Gastrocnemius medialis (tissue), 4 donors: ENCODE measurements at places on chromosomes 3 and 15.

GRCh38 chr3:169272532-169272931 is 391.0 kb downstream of the MECOM start:
- H3K27ac ChIP-seq: no peak overlapping the region
- no peaks in the 10 kb centered on the region for H3K4me1 ChIP-seq
- H3K36me3 ChIP-seq: no peaks in the 10 kb centered on the region
- no peaks in the 10 kb centered on the region for H3K27me3 ChIP-seq
- H3K4me3 ChIP-seq: no peak overlapping the region

GRCh38 chr3:188663839-188664238 is 507.9 kb upstream of the TPRG1 start:
- no peaks in the 10 kb centered on the region for H3K27me3 ChIP-seq
- H3K4me1 ChIP-seq: peaks cover 24% of the 10 kb centered on the region
- no peaks in the 10 kb centered on the region for H3K36me3 ChIP-seq
- H3K27ac ChIP-seq: no peak overlapping the region

DNA sequence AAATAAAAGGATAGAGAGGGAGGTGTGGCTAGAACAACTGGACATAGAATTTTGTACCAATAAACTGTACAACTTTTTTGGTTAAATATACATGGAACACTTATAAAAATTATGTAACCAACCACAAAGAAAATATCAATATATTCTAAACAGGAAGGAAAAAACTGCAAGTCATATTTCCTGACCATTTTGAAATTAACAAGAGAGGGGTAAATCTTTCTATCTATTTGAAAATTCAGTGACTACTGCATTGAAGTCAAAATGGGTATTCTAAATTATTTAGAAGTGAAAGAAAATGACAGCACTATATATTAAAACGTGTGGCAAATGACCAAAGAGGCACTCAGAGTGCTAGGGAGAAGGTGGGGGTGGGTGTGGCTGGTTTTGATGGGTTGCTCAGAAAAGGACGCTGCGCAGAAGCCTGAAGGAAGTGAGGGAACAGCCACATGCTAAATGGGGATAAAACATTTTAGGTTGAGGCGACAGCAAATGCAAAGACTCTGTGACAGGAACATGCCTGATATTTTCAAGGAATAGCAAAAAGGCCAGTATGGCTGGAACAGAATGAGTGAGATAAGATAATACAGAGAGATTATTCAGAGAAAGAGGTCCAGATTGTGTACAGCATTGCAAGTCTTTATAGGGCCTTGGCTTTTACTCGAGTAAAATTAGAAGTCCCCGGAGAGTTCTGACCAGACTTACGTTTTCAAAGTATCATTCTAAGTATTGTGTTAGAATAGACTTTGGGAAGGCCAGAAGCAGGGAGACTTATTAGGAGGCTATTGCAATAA is 41.1 kb downstream of the ERICH6 start:
- H3K4me3 ChIP-seq: no peak overlapping the region
- no peaks in the 10 kb centered on the region for H3K4me1 ChIP-seq

- H3K27me3 ChIP-seq: no peaks in the 10 kb centered on the region
- no peak overlapping the region for H3K4me3 ChIP-seq
- H3K36me3 ChIP-seq: no peaks in the 10 kb centered on the region
- DNase-seq: no peak
Measured at GRCh38 chr15:51577636-51578304, 44.8 kb downstream of the DMXL2 start.

DNA sequence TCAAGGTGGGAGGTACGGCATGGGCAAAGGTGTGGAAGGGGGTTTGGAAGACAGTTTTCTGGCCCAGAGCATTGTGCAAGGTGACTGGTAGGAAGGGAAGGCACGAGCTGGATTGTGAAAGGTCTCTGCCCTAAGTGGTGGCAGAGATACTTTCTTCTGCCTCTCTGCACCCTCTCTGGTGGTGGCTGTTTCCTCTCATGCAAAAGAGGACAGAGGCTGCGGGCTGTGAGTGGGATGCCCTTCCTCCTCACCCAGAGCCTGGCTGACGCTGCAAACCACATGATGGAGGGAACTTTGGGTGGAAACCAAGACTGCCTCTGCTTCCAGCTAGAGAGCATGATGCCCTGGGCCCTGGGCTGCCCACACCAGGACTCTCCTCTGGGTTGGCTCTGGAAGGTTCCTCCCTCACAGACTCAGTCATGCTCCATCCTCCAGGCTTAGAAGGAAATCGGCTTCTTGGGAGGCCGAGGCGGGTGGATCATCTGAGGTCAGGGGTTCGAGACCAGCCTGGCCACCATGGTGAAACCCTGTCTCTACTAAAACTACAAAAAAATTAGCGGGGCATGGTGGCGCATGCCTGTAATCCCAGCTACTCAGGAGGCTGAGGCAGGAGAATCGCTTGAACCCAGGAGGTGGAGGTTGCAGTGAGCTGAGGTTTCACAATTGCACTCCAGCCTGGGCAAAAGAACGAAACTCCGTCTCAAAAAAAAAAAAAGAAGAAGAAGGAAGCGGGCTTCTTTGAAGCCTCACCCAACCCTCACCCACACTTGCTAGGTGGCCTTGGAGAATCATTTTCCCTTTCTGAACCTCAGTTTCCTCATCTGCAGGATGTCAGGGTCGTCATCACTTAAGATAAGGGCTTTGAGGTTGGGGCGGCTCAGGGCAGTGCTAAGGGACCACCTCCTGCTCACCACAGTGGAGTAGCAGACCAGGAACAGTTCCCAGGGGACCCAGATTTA is 8.3 kb downstream of the PSTPIP1 start:
- H3K4me1 ChIP-seq: no peaks in the 10 kb centered on the region
- no peak overlapping the region for H3K4me3 ChIP-seq
- H3K36me3 ChIP-seq: no peaks in the 10 kb centered on the region
- H3K27me3 ChIP-seq: no peaks in the 10 kb centered on the region
- no peak overlapping the region for H3K27ac ChIP-seq

GRCh38 chr3:157354722-157355121 is 81.9 kb upstream of the PTX3 start:
- H3K4me1 ChIP-seq: no peaks in the 10 kb centered on the region
- DNase-seq: no peak
- no peaks in the 10 kb centered on the region for H3K27me3 ChIP-seq

- H3K4me1 ChIP-seq: peaks cover 6% of the 10 kb centered on the region
- H3K27ac ChIP-seq: no peak overlapping the region
- no peak overlapping the region for H3K4me3 ChIP-seq
- DNase-seq: no peak
- H3K27me3 ChIP-seq: no peaks in the 10 kb centered on the region
Measured at GRCh38 chr3:17747174-17747889, 4.9 kb upstream of the TBC1D5 start.

DNA sequence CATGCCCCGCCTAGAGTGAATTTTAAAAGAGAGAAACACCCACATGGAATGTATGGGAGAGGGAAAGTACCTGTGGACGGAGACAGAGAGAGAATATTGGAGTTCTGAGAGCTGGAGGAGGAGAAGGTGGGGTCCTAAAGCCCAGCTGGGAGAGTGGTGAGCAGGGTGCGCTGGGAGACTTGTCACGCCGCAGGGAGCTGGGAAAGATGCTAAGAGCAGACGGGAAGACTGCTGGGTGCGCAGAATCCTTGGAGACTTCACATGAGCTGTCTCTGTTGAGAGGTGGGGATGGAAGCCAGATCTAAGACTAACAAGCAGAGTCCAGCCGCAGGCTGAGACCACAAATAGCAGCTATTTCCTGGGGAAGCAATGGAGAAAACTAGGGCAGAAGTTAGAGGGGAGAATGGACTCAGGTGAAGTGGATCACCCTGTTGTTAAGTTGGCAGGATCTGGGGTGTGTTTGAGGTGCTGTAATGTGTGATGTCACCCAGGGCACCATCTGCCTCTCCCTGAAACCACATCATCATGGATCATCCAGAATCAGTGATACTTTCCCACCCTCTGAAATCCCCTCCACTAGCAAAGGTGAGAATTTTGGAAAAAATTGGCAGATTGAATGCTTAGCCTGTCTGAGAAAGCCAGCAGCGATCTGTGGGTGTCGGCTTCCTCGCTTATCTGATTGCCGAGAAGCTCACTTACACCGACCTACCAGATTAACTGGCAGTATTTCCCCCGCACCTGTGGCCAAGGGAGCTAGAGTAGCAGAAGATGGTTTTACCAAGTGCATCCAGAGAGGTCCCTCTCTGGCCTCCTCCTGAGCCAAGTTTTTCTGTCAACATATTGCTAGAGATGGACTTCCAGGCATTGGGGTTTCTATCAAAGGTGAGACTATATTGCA is 174.8 kb upstream of the BHLHE40 start:
- H3K4me1 ChIP-seq: peaks cover 31% of the 10 kb centered on the region
- no peak for DNase-seq
- H3K4me3 ChIP-seq: no peak overlapping the region
- no peaks in the 10 kb centered on the region for H3K27me3 ChIP-seq
- H3K27ac ChIP-seq: no peak overlapping the region

GRCh38 chr3:124565013-124565412 is 165.2 kb upstream of the UMPS start:
- H3K4me3 ChIP-seq: no peak overlapping the region
- no peaks in the 10 kb centered on the region for H3K36me3 ChIP-seq
- H3K4me1 ChIP-seq: no peaks in the 10 kb centered on the region
- DNase-seq: peak; percentile 67
- H3K27ac ChIP-seq: no peak overlapping the region

GRCh38 chr3:19149368-19149767 is 1.1 kb downstream of the KCNH8 start:
- no peak overlapping the region for H3K4me3 ChIP-seq
- no peak for DNase-seq
- peaks cover 15% of the 10 kb centered on the region for H3K4me1 ChIP-seq
- H3K36me3 ChIP-seq: no peaks in the 10 kb centered on the region

- no peaks in the 10 kb centered on the region for H3K4me1 ChIP-seq
- no peak overlapping the region for H3K27ac ChIP-seq
- H3K4me3 ChIP-seq: no peak overlapping the region
Measured at GRCh38 chr15:84886211-84886983, 1.9 kb downstream of the SLC28A1 start.

DNA sequence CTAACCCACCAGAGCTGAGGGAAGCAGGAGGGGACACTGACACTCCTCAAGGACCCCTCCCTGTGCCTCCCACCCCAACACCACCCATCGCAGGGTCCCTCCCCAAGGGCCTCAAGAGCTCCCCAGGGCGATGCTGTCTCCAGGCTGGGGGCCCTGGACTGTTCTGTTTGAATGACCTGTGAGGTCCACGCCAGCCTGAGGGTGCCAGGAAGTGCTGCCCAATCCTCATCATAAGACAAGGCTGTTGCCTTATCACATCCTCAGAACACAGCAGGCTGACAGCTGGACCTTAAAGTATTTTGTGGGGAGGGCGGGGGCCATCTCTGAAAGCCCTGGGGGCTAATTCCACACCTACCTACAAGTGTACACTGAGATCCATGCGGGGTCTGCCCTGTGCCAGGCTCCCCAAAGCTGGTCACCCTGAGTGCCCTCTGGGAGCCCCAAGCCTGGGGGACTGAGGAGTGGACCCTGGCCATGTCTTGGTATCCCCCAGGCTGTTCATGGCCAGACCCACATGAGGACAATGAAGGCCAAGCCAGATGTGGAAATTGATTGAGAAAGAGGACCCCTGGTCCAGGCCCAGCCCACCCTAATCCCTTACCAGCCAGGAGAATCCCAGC is 23.8 kb upstream of the GOLGA6C start:
- no peak overlapping the region for H3K27ac ChIP-seq
- no peak overlapping the region for H3K4me3 ChIP-seq
- H3K4me1 ChIP-seq: no peaks in the 10 kb centered on the region
- no peak for DNase-seq
- no peaks in the 10 kb centered on the region for H3K36me3 ChIP-seq

DNA sequence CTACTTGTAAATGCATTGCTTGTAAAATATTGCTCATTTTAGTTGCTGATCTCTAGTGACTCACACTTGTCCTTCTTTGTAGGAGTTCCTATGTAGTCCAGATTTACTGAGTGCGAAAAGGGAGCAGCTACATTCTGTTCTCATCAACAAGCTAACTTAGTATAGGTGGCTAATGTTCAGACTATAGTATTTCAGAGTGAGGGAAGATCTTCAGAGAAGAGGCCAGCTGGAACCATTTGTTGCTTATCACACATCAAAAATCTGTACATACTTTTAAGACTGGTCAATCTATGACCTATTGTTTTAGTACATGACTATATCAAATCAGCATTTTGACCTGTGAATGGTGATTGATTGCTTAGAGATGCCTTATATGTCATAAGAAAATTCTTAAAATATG is 71.3 kb upstream of the THSD4 start:
- no peak for DNase-seq
- no peak overlapping the region for H3K27ac ChIP-seq
- no peaks in the 10 kb centered on the region for H3K27me3 ChIP-seq
- no peaks in the 10 kb centered on the region for H3K36me3 ChIP-seq

DNA sequence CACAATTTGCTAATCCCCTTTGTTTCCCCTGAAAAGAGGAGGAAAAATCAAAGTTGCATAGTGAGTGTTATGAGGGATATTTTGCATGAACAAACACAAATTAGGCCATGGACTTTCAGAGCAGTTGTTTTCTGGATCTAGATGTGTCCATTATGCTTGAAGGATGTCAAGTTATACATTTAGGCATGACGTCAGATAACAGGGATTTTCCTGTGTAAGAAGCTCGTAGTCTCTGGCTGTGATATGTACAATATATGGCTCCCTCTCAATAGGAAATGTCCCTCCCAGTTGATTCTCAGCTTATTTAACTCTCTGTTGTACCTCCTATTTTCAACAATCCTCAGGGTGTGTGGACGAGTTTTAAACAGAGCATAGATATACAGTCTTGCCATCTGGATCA is 171.0 kb downstream of the RBMS3 start:
- H3K27ac ChIP-seq: no peak overlapping the region
- H3K4me1 ChIP-seq: peaks cover 26% of the 10 kb centered on the region
- H3K36me3 ChIP-seq: no peaks in the 10 kb centered on the region
- no peaks in the 10 kb centered on the region for H3K27me3 ChIP-seq
- H3K4me3 ChIP-seq: no peak overlapping the region
- DNase-seq: no peak

GRCh38 chr3:125057186-125057850 is 1.5 kb upstream of the HEG1 start:
- H3K27ac ChIP-seq: peak overlapping the region; percentile 84
- no peaks in the 10 kb centered on the region for H3K36me3 ChIP-seq
- peaks cover 56% of the 10 kb centered on the region for H3K4me1 ChIP-seq
- no peak overlapping the region for H3K4me3 ChIP-seq

DNA sequence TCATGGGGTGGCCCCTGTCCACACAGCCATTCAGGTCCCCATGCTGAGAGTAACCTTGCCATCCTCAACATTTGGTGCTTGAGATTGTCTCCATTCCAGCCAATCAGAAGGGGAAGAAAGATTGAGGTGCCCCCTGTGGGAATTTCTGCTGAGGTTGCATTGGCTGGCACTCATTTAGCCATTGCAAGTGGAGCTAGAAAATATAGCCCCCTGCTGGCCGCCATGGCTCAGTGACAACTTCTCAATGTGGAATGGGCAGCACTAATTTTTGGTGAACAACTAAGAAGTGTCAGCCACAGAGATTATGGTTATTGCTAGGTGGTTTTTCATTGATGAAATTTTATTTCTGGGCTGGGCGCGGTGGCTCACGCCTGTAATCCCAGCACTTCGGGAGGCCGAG is 22.0 kb downstream of the COL6A6 start:
- no peaks in the 10 kb centered on the region for H3K4me1 ChIP-seq
- no peak overlapping the region for H3K27ac ChIP-seq
- no peaks in the 10 kb centered on the region for H3K27me3 ChIP-seq
- H3K36me3 ChIP-seq: no peaks in the 10 kb centered on the region
